T-cell (primary cell): ENCODE measurements at places on chromosomes 1 and 21.

GRCh38 chr1:200626853-200627534 lies 6.4 kb upstream of the KIF14 start:
- DNase-seq = no peak

- DNase-seq = no peak
Measured at GRCh38 chr1:87240661-87241285, 87.9 kb upstream of the LMO4 start.

- DNase-seq = no peak
Measured at GRCh38 chr1:20710469-20711284, 7.1 kb downstream of the KIF17 start.

DNA sequence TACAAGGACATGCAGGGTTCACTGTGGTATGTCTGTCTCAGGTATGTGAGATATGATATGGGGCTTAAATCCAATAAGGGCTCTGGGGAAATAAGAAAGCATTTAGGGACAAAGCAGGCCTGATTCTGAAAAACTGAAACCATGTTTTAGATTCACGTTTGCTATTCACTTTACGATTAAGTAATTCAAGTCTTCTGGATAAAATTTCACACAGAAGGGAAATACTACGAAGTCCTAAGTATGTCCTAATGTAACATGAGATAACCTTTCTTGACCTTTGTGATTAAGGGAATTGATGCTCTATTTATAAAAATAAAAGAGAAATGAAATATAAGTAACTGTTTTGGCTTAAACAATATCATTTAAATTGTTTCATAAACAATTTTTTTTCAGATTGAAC lies 55.4 kb downstream of the HNRNPR start:
- no peak for DNase-seq

DNA sequence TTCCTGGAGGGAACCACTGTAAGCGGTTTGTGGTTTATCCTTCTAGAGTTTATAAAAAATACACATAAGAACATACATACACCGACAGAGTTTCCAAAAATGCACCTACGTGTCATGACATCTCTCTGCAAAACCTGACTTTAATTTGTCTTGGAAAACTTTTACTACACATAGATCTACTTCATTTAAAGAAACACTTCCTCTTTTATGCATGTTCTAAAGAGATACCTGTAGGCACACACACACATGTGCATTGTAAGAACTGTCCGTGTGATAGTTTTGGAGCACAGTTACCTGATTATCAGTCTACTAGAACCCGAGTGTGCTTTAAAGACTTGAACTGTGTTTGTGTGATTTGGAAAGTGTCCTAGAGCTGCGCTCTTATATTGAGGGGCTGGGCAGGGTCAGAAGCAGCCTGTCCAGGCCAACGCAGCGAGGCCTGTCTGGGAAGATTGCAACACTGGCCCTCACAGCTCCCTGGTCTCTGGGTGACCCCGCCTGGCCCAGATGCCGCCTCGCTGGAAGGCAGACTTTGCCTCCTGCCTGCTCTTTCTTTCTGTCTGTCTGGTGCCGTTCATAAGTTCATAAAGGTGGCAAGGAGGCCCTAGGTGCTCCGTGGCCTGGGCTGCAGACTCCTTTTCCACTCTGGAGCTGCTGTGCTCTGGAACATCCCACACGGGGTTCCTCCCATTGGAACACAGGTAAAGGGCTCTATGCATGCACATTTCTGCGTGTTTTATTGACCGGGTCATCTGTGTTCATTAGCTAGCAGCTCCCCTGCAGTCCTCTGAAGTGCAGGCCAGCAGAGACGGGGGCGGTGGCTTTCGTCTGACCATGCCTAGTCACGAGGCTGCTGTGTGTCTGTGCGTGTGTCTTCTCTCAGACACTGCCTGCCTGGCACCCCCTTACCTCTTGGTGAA lies 46.3 kb downstream of the AGPAT3 start:
- no peak for DNase-seq

GRCh38 chr1:39131940-39132339 lies 72.6 kb upstream of the MACF1 start:
- DNase-seq = no peak

- no peak for DNase-seq
Measured at GRCh38 chr1:103779932-103780331, 30.2 kb downstream of the AMY1C start.

DNA sequence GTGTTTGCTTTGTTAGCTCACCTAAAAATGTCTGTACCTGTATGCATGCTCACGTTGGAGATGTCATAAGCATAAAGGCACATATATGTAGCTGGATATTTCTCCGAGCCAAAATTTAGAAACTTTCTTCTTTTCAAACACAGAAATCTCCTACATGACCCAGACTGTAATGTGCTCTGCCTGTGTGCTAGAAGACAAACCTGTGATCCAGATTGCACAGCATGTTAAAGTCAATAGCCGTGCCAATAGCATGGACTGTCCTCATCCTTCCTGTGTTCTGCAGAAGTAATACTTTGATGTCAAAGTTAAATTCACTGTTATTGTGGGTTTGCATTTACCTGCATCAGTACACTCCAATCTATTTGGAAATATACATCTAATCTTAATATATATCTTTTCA lies 346.2 kb upstream of the ZRANB2 start:
- no peak for DNase-seq

- no peak for DNase-seq
Measured at GRCh38 chr1:107953556-107953955, 11.4 kb downstream of the VAV3 start.

DNA sequence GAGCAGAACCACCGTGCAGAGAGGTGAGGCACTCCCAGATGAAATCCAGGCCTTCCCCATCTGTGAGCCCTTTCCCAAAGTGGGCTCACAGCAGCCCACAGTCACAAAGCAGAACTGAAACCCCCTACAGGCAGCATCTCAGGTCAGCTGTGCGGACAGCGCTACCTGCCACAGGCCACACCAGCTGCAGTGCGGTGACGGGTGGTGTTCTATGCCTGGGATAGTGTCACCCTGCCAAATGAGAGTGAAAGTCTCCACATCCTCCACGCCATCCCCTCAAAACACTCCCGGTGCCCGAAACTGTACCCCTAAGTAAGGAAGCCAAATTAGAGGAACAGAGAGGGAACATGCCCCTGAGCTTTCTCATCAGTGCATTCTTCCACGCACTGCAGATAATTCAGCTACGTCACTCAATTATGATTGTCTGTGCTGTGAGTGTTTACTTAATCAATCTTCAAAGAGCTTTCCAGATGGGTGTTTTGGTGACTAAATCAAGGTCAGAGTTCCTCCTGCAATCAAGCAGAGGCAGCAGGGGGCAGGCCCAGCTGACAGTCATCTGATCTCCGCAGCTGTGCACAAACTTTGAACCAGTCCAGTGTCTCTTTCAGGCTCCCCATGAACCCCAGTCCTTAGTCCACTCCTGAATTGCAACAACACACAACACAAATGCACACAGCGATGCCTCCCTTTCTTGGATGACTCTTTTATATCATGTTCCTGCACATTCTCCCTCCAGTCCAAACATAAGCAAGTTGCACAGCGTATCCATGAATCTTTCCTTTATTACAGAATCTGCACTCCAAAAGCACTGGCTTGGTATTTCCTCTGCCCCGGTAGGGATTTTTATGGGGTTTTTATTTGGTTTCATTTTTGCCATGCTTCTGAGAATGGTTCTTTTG lies 150.0 kb downstream of the TOMM20 start:
- peak; percentile 64 for DNase-seq

GRCh38 chr1:64923294-64923718 lies 43.0 kb downstream of the JAK1 start:
- DNase-seq = peak; percentile 29

DNA sequence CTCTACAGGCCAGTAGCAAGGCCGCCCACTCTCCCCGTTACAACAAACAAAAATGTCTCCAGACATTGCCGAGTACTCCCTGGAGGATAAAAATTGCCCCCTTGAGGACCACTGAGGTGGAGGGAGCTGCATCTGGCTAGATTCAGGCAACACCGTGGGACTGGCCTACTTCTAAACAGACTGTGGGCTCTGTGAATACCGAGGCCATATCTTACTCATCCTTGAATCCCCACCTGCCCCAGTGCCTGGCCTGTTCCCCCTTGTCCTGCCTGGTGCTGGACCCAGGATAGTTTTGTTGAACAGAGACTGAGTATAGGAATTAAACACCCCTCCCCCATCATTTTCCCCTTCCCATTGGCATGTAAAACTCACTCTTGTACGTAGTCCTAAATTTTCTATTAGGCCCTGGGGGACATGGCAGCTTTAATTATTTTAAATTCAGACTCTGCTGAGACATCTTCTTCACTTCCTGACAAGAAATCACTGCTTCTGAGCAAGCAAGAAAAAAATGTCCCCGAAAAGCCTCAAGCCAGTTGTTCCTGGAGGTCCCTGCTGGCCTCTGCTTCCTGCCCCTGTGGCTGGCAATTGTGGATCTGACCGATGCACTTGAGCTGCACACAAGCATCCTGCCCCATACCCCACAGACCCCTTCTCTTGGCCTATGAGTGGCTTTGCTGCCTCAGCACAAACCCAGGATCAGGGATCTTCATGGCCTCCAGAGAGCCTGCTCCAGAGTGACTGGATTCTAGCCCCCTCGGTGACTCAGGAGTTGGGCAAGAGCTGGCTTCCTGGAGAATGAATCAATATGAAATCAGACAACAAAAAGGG lies 111.0 kb downstream of the ACTL8 start:
- no peak for DNase-seq

- no peak for DNase-seq
Measured at GRCh38 chr1:26983863-26984262, 9.6 kb upstream of the TRNP1 start.

DNA sequence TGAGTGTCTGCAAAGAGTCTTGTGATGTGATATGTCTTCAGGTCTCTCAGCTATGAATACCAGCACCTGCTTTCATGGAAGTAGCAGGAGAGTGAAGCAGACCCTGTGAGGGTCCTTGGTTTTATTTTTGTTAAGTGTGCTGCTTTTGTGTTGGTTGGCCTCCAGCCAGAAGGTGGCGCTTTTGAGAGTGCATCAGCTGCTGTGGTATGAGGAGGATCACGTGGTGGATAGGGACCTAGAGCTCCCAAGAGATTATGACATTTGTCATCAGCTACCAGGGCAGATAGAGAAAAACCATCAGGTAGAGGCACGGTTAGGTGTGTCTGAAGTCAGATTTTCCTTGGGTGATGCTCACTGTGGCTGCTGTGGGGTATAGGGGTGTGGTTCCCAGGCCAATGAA lies 1232.1 kb downstream of the MRPL39 start:
- DNase-seq = no peak

DNA sequence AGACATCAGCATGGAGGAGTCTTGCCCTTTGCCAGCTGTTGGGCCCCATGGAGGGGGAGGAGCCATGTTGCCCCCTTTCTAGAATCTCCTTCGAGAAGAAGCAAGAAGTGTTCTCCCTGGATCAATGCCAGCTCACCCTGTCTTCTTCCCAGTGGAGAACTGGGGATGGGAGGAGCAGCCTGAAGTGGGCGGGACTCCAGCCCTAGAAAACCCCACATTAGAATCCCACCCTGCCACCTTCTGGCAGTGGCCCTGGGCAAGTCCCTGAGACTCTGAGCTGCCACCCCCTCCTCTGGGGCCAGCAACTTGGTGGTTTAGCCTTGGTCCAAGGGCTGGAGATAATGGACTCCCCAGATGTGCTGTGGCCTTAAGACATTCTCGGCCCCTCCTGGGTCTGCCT lies 51.7 kb downstream of the PAX7 start:
- DNase-seq = no peak

DNA sequence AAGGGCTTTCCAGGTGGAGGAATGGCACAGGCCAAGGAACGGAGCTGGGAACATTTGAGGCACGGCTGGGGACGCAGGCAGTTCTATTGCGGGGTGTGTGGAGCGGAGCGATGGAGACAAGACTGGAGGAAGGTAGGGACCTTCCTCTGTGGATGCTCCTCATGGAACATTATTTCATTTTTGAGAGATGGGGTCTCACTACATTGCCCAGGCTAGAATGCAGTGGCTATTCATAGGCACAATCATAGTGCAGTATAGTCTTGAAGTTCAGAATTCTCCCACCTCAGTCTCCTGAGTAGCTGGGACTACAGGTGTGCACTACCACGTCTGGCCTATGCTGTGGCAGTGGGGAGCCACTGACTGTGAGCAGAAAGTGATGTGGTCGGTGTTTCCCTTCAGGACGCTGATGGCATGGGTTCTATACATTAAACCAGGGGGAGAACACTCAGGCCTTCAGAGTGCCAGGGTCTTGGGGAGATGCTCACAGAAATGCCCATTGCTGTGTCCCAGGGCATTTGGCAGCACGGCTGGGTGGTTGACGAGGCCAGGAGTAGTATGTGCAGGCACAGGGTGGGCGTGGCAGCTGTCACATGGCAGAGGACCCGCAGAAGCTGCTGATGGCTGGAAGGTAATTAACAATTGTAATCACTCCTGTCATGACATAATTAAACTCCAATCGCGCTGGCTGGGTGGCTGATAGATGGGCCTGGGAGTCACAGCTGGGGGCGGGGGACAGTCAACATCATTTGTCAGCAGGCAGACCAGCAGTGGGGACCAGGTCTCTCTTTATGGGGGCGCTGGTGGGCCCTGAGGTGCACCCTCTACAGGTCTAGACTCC lies 40.8 kb upstream of the ACOT11 start:
- no peak for DNase-seq

DNA sequence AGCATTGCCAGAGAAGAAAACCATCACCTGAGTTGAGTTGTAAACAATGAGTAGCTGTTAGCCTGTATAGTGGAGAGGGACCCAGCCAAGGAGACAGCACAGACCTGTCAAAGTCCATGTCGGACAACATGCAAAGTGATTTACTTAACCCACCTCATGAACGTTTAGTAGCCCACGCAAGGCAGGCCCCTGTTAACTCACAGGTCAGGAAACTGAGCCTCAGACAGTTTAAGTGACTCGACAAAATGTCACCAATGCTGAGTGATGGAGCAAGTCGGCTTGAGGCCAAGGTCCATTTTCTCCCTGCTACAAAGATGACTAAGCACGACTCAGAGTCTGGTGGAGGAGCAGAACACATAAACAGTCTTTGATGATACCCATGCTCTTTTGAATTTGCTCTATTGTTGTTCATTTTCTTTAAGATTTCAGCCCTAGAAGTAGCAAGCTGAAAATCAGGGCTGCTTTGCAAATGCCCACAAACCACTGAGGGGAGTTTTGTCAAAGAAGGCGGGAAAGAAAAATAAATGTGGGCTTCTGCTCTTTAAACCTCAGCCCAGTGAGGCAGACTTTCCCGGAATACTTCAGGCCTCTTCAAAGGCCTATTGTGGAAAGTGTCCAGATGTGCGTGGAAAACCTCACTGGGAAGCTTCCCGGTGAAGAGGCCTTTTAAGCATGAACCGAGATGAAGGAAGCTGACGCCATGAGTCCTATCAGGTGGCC lies 83.8 kb upstream of the HOOK1 start:
- no peak for DNase-seq

GRCh38 chr1:71804140-71804539 lies 478.2 kb downstream of the NEGR1 start:
- no peak for DNase-seq

GRCh38 chr1:119219711-119220110 lies 79.3 kb upstream of the WARS2 start:
- no peak for DNase-seq

GRCh38 chr1:37860346-37860666 lies 914 bp upstream of the MTF1 start:
- no peak for DNase-seq

- DNase-seq = no peak
Measured at GRCh38 chr1:51574796-51575195, 42.1 kb upstream of the OSBPL9 start.
